Stomach (tissue), 19 donors: ENCODE measurements at places on chromosomes 6 and 20. TPM values are rescaled to one million over a fixed set of nuclear protein-coding genes. Genes with fewer than 3 reads are reported as not detected.

ECHDC1 gene
- 11.9 TPM for total RNA-seq

ZNF335 gene
- total RNA-seq, result 72.3 TPM

CFB gene
- total RNA-seq, result 316 TPM

PDYN gene
- total RNA-seq, result not detected

TXLNB gene
- not detected for total RNA-seq

PKIG gene
- 60.7 TPM for total RNA-seq

SRSF12 gene
- total RNA-seq, result 6.8 TPM
